ENCODE measurements at places on chromosomes 5 and 9. TPM values are rescaled to one million over a fixed set of nuclear protein-coding genes. Genes with fewer than 3 reads are reported as not detected.

Gene IFNA13
- total RNA-seq = not detected

Gene RAB3C
- total RNA-seq = 0.07 TPM

Gene TLE1
- total RNA-seq = 3.1 TPM

Gene IFNA2
- total RNA-seq = not detected

Gene SLC6A19
- not detected for total RNA-seq

DNA sequence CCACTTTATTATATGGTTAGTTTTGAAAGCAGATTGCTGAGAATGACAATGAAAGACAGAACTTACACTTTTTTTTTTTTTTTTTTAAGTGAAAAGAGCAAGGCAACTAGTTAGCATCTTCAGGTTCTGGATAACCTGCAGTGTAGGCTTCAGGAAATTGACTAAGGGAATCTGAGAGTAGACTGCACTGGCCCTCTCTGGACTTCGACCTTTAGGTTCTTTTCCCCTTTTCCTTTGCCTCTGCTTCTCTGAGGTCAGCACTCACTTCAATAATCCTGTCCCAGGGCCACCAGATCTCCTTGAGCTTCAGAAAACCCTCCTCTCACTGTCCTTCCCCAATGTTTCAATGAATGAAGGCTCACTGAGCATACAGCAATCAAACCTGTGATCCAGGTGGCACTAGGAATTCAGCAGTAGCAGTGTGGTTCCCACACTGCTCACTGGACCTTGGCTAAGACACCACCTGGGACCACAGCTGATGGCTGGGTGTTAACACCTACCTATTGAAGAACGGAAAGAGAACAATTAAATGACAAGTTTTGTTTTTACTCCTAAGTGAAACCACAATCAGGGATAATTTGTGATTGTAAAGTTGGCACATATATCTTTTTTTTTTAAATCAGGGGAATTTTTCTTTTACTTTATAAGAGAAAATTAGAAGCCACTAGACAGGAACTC, 85.8 kb upstream of the IL6ST start:
- no peaks in the 10 kb centered on the region for H3K36me3 ChIP-seq
- no peak for DNase-seq
- H3K4me1 ChIP-seq = no peaks in the 10 kb centered on the region
- no peak overlapping the region for H3K4me3 ChIP-seq
- H3K27ac ChIP-seq = no peak overlapping the region

GRCh38 chr5:68233075-68233474, 17.5 kb downstream of the PIK3R1 start:
- H3K36me3 ChIP-seq = peaks cover 20% of the 10 kb centered on the region
- H3K4me3 ChIP-seq = no peak overlapping the region
- H3K27ac ChIP-seq = no peak overlapping the region
- no peaks in the 10 kb centered on the region for H3K27me3 ChIP-seq
- DNase-seq = no peak

- H3K36me3 ChIP-seq = no peaks in the 10 kb centered on the region
- H3K27ac ChIP-seq = no peak overlapping the region
- no peak for DNase-seq
- no peak overlapping the region for H3K4me3 ChIP-seq
Measured at GRCh38 chr5:120447706-120448239, 16.3 kb upstream of the PRR16 start.

All from A673 (cell line).